ENCODE measurements at places on chromosomes 11 and 22.
A peak's percentile ranks its signal among the peaks of the same experiment; 100 is the strongest.

DNA sequence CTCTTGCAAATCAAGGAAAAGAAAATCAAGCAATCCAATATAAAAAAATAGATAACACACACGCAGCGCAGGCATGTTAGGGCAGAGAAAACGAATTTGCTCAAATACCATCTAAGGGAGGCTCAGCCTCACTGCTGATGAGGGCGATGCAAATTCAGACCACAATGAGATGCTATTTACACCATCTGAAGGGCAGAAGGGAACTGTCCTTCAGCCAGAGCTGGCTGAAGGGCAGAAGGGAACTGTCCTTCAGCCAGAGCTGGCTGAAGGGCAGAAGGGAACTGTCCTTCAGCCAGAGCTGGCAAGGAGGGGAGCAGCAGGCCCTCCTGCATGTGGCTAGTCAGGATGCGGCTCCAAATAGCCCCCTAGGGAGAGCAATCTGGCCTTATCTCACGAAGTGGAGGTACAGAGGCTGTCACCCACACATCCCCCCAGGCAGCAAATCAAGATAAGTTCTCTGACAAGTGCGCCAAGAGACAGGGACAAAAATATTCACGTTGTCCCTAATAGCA is 7.6 kb upstream of the SLC39A13 start:
- no peak for DNase-seq

DNA sequence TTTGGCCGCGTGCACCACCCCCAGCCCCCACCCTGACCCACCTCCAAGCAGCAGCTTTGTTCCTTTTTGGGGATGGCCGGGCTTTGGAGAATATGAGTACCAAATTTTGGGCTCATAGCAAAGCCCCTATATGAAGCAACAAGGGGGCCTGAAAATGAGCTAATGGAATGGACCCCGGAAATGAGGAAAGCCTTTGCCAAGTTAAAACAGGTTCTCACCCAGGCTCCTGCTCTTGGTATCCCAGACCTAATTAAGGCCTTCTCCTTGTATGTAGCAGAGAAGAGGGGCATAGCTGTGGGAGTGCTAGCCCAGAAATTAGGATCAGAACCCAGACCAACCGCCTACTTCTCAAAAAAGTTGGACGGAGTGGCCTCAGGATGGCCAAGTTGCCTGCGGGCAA is 87.0 kb downstream of the PIWIL4 start:
- no peak for DNase-seq

DNA sequence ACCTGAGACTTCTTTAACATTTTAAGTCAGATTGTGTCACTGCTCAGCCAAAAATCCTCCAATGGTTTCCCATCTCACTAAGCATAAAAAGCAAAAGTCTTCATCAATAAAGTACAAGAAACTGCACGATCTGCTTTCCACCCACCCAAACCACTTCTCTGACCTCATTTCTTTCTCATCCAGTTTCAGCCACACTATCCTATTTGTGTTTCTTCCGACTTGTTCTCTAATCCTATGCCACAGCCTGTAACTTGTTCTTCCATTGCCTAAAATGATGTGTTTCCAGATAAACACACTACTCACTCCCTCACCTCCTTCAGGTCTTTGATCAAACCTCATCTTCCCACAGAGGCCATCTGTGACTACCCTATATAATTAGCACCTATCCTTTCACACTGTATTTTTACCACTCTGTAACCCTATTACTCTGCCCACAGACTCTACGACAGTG is 28.4 kb downstream of the ARHGAP32 start:
- no peak for DNase-seq

- no peak for DNase-seq
Observed at GRCh38 chr22:24436553-24436952, 9.2 kb downstream of the ADORA2A start.

- DNase-seq, result peak; percentile 76
Observed at GRCh38 chr11:63738720-63739360, 29.7 kb downstream of the ZFTA start.

DNA sequence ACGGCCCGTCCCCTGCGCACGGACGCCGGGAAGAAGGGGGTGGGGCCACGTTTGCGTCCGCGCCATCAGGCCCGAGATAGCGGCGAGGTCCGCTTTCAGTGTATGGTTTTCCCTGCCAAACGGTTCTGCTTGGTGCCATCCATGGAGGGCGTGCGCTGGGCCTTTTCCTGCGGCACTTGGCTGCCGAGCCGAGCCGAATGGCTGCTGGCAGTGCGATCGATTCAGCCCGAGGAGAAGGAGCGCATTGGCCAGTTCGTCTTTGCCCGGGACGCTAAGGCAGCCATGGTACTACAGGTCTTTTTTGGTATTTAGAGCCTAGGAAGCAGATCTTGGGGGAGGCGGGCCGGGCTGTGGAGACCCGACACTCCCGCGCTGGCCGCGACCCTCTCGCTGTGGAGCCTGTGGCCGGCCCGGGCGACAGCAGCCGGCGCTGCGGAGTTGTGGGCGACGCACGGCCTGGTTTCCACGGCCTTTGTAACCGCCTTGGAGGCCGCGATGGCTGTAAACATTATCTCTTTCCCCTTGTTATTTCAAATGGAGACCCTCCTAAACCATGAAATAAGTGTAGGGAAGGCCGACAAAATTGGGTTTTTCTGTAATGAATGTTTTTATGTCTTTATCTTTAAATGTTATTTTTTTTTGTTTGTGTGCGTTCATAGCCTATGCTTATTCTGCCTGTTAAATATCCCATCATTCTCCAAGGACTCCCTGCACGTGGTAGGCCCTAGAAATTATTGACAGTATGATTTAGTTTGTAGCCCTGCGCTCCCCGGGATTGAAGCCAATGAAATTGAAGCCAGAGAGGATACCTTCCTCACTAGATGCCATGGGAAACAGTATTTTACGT is at the start of gene AASDHPPT:
TSS of gene AASDHPPT (plus strand) at position 54 of the 847 bp plus-strand sequence. CDS start at position 103, 49 bp downstream.
- no peak for DNase-seq
